Stomach (tissue), 19 donors: ENCODE measurements at places on chromosomes 13 and 19. TPM values are rescaled to one million over a fixed set of nuclear protein-coding genes. Genes with fewer than 3 reads are reported as not detected.

The FGF21 gene
- total RNA-seq, result not detected

The ZNF780A gene
- total RNA-seq, result 19.5 TPM

The ANGPTL4 gene
- 276 TPM for total RNA-seq

DNA sequence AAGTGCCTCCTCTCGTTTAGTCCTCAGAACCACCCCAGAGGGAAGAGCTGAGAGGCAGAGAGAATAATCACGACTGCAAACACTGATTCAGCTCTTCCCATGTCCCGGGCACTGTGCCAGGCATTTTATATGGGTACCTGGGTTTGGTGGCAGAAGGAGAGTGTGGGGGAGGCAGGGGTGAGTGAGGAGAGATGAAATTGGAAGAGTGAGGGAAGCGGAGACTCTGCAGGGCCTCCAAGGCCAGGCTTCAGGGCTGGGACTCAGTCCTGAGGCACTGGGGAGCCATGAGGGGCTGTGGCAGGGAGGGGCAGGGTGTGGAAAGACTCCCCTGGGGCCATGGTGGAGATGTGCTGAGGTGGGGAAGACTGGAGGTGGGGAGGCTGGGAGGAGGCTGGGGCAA lies 8.7 kb downstream of the SYNGR4 start:
- DNase-seq, result no peak

GRCh38 chr19:55098716-55099556 lies 18.5 kb downstream of the PPP1R12C start:
- no peak for DNase-seq

GRCh38 chr13:89746554-89746953 lies 1600.9 kb upstream of the MIR17HG start:
- DNase-seq, result no peak

The PODNL1 gene
- total RNA-seq, result not detected

GRCh38 chr13:73338389-73338788 lies 279.6 kb downstream of the KLF5 start:
- DNase-seq, result no peak

The MAST1 gene
- not detected for total RNA-seq

The NTF4 gene
- not detected for total RNA-seq

- DNase-seq, result peak; percentile 24
These were observed 80.7 kb upstream of the OLFM4 start for GRCh38 chr13:52947921-52948373.

- DNase-seq, result no peak
These were observed 1451.5 kb downstream of the EFNB2 start for GRCh38 chr13:105083992-105084391.

DNA sequence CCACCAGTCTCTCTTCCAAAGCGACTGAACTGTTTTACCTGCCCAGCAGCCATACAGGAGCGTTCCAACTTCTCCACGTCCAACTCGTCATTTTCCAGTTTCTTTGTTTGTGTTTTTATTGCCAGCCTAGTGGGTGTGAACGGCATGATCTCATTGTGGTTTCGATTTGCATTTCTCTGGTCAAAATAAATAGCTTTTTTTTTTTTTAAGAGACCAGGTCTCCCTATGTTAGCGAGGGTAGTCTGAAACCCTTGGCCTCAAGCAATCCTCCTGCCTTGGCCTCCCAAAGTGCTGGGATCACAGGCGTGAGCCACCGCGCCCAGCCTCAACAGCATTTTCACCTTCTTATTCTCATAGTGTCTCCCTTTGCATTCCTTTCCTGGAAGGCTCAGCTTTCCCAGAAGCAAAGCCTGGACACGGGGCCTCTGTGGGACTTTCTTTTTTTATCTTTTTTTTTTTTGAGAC lies 4.2 kb upstream of the JSRP1 start:
- no peak for DNase-seq

The GPR12 gene
- total RNA-seq, result not detected

DNA sequence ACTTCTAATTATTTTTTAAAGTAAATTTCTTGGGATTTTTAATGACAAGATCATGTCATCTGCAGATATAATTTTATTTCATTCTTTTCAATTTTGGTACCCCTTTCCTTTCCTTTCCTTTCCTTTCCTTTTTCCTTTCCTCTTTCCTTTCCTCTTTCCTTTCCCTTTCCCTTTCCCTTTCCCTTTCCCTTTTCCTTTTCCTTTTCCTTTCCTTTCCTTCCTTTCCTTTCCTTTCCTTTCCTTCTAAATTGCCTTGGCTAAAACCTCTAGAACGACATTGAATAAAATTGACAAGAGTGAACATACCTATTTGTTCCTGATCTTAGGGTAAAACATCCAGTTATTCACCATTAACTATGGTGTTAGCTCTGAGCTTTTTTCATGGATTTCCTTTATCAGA lies 334.1 kb downstream of the NDFIP2 start:
- DNase-seq, result no peak

The ZNF506 gene
- total RNA-seq, result 66.0 TPM

The CCDC169 gene
- total RNA-seq, result 1.8 TPM

DNA sequence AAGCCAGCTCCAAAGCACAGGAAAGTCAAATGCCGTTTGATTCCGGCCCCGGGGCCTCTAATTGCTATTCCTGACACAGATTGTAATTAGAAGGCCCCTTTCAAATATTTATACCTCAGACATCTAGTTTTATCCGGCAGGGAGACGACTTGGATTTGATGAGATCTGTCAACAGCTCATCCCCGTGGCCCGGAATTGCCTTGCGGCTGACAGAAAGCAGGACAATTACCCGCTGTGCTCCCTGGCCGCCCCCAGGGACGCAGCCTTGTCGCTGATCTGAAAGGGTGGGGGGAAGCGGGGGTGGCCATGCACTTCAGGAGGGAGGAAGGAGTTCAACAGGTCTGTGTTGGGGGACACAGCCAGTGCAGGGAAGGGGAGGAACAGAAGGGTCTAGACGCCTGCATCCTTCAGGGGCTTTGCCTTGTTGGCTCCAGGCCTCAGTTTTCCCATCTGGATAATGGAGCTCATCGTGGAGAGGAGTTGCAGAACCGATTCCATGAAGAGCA lies 1.8 kb upstream of the SHD start:
- DNase-seq, result no peak

The CTXN1 gene
- 1.3 TPM for total RNA-seq

GRCh38 chr13:100363285-100363711 lies 225.3 kb downstream of the GGACT start:
- peak; percentile 10 for DNase-seq

- no peak for DNase-seq
These were observed 18.0 kb downstream of the KLK4 start for GRCh38 chr19:50893047-50893736.

DNA sequence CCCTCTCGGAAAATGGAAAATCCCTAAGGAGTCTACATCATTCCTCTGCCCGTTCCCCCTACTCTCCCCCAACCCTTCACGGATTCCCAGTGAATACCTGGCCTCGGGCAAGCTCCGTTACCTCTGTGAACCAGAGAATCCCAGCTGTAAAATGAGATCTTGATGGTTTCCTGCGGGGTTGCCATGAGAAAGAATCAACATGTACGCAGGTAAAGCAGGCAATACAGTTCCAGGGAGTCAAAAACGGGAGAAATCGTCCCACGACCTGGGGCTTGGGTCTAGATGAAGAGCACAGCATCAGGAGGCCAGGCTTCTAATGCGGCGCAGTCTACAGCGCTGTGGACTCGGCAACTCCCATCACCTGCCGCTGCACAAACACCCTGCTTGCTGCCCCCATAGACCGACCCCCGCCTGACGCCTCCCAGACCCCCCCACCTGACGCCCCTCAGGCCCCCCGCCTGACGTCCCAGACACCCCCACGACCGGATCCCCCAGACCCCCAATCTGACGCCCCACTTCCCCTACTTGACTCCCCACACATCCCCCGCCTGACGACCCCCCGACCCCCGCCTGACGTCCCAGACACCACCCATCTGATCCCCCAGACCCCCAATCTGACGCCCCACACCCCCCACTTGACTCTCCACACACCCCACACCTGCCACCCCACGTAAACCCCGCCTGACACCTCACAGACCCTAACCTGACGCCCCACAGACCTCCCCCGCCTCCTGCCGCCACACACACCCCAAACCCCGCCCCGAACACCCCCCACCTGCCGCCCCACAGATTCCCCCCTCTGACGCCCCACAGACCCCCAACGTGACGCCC lies 680 bp downstream of the LIG4 start:
- DNase-seq, result no peak

The BCAM gene
- total RNA-seq, result 265 TPM

GRCh38 chr13:72403396-72404010 lies 323.9 kb downstream of the MZT1 start:
- no peak for DNase-seq

- DNase-seq, result peak; percentile 85
These were observed 657 bp downstream of the PLIN3 start for GRCh38 chr19:4866595-4867424.

DNA sequence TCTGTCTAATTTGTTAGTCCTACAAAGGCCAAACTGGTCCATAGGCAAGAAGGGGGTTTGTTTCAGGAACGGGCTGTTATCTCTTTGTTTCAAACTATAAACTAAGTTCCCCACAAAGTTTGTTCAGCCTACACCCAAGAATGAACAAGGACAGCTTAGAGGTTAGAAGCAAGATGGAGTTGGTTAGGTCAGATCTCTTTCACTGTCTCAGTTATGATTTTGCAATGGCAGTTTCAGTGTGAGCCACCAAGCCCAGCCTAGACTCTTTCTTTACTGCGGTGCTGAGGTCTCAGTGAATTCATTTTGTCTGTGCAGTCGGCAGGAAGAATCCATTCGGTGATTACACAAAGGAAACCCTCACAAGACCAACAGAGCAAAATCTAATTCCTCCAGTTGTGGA lies 56.6 kb upstream of the ABCC4 start:
- DNase-seq, result no peak

- DNase-seq, result no peak
These were observed 33.6 kb downstream of the TSHZ3 start for GRCh38 chr19:31315652-31316051.

- no peak for DNase-seq
These were observed 267.5 kb upstream of the ARGLU1 start for GRCh38 chr13:106835477-106835876.

- DNase-seq, result no peak
These were observed 52.9 kb downstream of the FAM124A start for GRCh38 chr13:51275101-51275500.

DNA sequence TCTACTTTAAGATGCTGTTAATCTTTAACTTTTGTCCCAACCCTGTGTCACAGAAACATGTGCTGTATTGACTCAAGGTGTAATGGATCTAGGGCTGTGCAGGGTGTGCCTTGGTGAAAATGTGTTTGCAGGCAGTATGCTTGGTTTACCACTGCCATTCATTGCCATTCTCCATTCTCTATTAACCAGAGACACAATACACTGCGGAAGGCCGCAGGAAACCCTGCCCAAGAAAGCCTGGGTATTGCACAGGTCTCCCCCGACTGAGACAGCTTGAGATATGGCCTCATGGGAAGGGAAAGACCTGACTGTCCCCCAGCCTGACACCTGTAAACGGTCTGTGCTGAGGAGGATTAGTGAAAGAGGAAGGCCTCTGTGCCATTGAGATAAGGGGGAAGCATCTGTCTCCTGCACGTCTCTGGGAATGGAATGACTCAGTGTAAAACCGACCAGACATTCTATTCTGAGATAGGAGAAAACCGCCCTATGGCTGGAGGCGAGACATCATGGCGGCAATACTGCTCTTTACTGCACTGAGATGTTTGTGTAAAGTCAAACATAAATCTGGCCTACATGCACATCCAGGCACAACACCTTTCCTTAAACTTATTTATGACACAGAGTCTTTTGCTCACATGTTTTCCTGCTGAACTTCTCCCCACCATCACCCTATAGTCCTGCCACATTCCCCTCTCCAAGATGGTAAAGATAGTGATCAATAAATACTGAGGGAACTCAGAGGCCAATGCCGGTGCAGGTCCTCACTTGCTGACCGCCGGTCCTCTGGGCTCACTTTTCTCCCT lies 13.1 kb upstream of the ZNF888 start:
- peak; percentile 88 for DNase-seq

DNA sequence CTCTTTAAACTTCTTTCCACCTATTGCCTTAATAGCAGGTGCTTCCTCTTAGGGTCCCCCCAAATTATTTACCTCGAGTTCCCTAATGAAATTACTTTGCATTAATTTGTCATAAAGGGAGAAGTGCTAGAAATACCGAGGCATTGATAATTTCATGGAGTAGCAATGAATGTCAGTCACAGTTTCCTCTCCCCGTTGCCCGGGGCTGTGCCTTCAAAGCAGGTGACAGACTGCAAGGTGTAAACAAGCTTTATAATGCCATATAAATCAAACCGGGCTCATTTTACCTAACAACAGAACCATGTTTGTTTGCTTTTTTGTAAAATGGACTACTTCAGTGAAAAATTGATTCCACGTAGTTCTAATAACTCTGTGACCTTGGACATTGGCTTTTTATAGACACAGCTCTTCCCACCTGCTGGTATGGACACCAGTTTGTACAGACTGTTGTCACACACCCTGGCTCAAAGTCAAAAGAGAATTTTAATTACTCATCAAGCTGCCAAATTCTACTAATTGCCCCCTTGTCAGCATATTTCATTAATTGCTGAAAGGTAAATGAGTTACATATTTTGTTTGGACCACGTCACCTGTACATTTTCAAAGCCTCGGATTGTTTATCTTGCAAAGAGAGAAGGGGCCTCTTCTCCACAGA lies 171.1 kb downstream of the STK24 start:
- no peak for DNase-seq

DNA sequence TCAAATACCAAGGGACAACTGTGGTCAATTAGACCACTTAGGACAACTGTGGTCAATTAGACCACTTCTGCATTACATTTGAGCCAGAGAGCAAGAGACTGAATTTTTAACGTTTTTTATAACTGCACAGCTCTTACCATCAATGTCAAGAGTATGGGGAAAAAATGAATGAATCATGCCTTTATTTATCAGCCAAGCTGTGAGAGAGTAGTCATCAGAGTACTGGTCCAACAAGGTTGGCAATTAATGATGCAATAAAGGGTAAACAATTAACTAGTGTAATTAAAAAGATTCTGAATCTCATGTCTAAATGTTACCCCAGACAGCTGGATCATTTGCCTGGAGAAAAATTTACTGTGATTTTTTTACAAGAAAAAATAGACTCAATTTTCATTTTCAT lies 381.1 kb downstream of the LIG4 start:
- DNase-seq, result no peak

DNA sequence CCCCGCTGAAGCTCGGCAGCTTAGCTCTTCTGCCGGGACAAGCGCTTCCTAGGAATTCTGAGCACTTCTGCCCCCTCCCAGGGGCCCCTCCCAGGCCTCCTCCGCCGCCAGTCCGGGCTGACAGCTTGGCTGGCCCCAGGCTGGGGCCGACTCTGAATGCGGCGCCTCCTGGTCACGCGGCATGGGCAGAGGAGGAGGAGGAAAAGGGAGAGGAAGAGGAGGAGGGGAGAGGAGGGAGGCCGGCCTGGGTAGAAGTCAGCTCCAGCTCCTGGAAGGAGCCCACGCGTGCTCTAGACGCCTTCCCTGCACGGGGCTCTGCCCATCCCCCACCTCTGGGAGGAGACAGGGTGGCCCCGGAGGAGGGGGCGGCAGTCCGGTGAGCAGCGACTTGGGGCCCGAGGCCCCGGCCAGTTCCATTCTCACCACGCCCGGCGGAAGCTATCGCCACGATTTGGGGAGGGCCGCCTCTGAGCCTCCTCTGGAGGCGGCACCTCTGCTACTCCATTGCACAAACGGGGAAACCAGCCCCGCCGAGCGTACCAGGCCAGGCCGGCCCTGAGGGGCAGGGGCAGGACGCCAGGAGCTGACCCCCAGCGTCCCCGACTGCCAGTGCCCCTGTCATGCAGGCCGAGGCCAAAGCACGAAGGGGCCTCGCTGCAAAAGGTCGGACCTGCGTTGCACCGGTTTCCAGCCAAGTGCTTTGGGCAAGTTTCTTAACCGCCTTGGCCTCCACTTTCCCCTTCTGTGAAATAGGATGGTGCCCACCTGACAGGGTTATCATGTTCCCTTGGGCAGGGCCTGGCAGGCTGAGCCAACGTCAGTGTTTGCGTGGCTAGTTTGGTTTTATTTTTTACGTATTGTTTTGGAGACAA lies 31.6 kb downstream of the CCNE1 start:
- DNase-seq, result no peak

The MCF2L gene
- total RNA-seq, result 58.6 TPM
